Diencephalon (tissue), 1 donor: ENCODE measurements at places on chromosomes 4 and X. TPM values are rescaled to one million over a fixed set of nuclear protein-coding genes. Genes with fewer than 3 reads are reported as not detected.

The WNK3 gene
- 62.3 TPM for total RNA-seq

The NDNF gene
- 11.8 TPM for total RNA-seq

The CXorf65 gene
- total RNA-seq: not detected

The DGKQ gene
- 10.4 TPM for total RNA-seq

The YY2 gene
- 1.4 TPM for total RNA-seq

The GRIA3 gene
- total RNA-seq: 38.5 TPM

The USP27X gene
- 17.5 TPM for total RNA-seq

The TMEM31 gene
- total RNA-seq: not detected

The KLB gene
- total RNA-seq: 0.46 TPM

The RBMXL3 gene
- not detected for total RNA-seq
